ENCODE measurements at places on chromosomes 6 and 20.

DNA sequence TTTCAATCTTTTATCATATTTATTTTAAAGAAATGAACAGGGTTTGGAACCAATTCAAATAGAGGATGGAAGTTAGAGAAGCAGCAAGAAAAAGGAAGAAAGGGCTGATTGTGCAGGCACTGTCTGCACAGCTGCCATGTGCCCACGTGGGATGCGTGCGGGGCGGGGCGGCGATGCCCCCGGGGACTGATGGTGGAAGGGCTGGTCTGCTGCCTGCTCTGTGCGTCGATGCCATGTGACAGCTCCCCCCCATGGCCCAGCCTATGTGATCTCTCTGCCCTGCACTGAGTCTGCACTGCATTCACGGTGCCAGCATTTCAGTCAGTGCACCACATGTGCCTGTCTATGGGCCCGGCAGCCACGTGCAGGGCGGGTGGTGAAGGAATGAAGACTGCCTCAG is 96.4 kb downstream of the IRF4 start:
- peak; percentile 76 for DNase-seq

DNA sequence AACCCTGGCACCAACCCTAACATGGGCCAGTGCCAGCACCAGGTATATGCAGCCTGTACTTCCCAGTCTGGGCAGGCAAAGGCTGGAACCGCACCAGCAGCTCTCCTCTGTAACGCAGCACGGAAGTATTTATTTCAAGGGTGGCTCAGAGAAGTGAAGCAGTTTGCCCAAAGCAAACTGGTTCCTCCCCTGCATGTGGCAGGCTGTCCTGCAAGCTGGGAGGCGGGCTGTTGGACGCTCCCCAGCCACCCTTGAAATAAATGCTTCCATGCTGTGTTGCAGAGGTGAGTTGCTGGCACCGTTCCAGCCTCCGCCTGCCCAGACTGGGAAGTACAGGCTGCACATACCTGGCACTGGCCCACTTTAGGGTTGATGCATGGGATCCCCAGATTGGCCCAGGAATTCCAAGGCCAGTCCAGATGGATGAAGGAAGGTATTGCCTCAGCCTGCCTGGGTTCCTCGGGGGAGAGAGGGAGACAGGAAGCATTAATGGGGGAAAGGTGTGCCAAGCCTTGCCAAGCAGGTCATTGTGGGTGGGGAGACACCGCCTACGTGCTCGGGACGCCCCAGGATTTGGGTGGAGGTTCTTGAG is 49.8 kb downstream of the PPARD start:
- no peak for DNase-seq

DNA sequence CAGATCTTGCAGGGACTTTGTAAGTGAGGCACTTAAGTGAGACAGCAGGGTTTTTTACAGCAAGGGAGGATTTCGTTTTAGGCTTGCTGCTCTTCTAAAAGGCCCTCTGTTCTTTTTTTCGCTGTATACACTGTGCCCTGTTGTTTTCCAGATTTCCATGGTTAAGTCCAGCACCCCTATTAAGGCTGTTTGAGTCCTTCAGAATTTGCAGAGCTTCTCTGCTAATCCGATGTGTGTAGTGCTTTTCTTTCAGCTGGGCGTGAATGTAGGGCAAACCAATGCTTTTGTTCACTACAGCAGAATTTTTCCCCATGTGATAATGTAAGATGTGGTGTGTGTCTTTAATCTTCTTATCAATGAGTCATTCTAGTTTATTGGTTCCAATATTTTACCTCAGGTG is 200.5 kb upstream of the RREB1 start:
- no peak for DNase-seq

- no peak for DNase-seq
Measured at GRCh38 chr20:38414769-38415450, 20.2 kb downstream of the SNHG17 start.

DNA sequence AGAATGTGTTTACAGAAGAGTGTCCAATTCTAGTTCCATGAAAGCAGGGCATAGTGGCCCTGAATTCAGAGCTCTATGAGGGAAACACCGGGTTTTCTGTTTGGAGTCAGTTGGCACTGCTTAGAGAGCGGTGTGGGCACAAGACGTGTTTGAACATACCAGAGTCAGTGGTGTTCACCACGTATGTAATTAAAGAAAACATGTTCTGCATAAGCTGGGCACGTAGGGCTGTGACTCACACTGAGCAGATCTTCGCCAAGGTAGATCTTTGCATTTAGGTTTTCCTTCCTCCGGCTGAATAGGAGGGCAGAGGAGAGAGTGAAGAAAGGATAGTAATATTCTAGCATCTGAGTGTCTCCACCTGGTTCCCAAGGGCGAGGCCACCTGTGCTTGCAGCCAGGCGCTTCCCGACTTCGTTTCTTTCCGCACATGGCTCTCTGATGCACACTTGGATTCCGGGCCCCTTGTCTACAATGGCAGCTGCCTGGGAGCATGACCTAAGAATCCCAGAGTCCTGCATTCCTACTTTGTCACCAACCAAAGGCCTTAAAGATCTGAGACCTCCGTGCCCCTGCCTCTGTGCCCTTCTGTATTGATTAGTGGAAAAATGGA is 136.2 kb downstream of the ERMARD start:
- DNase-seq, result no peak

GRCh38 chr6:97456070-97456469 is 173.1 kb upstream of the MMS22L start:
- DNase-seq, result no peak

DNA sequence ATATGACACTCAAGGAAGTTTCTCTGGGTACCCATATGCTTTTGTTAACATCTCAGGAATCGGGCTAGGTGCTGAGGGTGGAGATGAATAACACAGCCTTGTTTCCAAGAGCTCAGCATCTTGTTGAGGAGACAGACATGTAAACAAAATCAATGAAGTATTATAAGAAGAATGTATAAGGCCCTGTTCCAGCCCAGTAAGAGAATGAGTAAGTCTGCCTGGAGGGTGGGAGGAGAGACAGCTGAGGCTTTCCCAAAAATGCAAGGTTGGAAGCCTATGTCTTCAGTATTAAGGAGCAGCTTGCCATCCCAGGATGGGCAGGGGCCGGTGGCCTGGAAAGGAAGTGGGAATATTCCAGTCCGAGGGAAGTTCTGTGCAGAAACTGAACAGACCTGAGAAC is 615.3 kb upstream of the BTBD3 start:
- no peak for DNase-seq

- DNase-seq, result no peak
Measured at GRCh38 chr6:126170978-126171382, 168.9 kb upstream of the CENPW start.

GRCh38 chr6:32332433-32332832 is 39.3 kb downstream of the TSBP1 start:
- no peak for DNase-seq

DNA sequence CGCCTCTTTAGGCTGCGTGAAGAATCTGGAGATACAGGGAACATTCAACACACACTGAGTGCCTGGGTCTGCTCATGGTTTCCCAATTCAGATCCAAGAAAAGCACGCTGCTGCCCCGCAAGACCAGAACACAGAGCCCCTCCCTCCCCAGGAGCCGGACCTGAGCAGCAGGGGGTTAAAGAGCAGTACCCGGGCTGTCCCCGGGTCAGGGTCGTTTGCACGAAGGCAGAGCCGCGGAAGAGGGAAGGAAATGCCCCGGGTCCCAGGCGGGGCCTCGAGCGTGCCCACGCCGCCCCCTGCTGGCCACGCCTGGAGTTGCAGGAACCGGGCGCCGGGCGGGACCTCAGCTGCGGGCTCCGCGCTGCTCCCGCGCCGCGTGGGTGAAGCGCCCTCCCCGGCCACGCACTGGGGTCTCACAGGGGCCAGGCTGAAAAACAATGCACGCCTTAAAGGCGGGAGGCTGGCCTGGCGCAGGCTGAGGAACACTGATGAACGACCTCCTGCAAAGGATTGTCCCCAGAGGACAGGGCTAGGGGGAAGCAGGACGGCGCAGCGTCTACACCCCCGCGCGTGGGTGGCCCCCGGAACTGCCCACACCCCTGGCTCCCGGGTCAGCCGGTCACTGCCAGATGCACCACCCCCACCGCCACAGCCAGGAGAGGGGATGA is 48.9 kb downstream of the ANKRD60 start:
- peak; percentile 60 for DNase-seq

DNA sequence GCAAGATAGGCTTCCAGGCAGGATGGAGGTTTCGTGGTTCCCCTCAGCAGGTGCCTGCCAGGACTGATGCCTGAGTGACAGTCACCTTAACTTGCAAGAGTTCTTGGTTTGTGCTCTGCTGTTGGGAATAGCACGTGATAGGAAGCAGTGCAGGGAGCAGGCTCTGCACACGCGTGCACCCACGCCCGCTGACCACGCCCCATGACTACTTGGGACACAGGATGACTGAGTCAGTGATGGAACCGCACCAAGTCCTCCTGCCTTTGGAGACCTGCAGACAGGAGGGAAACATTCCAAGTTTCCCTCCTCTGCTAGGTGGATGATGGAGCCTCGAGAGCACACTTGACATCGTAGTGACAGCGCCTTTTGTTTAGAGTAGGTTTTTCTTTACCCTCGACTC is 164.2 kb downstream of the DTNBP1 start:
- DNase-seq, result no peak

DNA sequence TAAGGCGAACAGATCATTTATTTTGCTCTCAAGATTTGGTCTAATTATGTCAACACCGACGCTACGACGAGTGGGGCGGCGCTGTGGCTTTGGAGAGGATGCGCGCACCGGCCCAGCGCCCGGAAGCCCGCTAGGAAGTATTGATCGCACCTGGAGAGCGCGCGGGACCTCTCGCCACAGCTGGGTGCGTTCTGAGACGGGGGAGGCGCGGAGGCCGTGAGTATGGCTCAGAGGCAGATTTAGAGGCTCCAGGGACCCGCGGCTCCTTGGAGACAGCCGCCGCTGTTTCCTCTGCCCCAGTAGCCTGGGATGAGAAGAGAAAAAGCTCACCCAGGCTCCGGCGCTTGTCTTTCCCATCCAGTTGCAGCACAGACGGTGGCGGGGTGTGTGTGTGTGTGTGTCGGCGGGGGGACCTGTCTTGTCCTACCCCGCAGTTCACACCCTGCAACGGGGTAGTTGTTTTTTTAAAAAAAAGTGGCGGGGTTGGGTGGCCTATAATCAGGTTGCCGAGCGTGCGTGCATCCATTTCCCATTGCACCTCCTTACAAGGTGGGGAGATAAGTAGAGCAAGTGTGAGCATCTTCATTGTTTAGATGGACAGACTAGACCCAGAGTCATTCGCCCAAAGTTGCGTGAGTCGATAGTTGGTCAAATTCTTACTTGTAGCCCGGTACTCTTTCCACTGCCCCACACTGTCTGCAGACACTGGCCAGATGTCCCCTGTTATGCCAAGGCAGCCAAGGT is 11.2 kb downstream of the TFAP2D start:
- no peak for DNase-seq

- DNase-seq, result no peak
Measured at GRCh38 chr20:10540636-10541493, 105.8 kb downstream of the SLX4IP start.

DNA sequence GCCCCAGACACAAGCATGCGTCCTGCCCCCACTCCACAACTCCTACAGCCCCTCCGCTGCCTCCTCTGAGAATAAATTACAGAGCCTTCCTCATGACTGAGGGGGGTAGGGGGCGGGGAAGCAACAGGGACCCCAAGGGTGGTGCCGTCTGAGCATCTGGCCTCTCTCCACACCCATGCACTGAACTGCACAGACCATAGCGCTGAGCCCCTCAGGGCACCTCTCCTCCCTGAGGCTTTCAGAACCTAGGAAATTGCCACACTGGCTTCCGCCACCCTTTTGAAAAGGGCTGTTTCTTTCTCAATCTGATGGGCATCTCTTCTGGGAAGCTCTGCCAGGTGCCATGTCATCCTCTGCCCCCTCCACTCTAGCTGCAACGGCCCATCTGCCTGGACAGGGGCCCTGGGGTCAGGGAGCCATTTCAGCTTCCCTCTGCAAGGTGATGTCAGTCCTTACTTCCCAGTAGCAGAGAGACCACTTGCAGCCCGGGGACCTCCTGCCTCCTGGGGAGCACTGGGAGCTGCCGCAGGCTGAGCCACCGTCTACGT is 2.5 kb downstream of the CST7 start:
- DNase-seq, result no peak

GRCh38 chr6:106398621-106399020 is 38.1 kb downstream of the CRYBG1 start:
- no peak for DNase-seq

- DNase-seq, result no peak
Measured at GRCh38 chr20:59230385-59230784, 66.8 kb downstream of the ZNF831 start.

- DNase-seq, result no peak
Measured at GRCh38 chr6:97677626-97678025, 394.6 kb upstream of the MMS22L start.

GRCh38 chr6:158571826-158572652 is 12.1 kb downstream of the TMEM181 start:
- no peak for DNase-seq

GRCh38 chr20:51628533-51629398 is 86.2 kb upstream of the NFATC2 start:
- no peak for DNase-seq

Measured in caudate nucleus (tissue), 63 donors.